ENCODE measurements at places on chromosomes 2 and 18.

DNA sequence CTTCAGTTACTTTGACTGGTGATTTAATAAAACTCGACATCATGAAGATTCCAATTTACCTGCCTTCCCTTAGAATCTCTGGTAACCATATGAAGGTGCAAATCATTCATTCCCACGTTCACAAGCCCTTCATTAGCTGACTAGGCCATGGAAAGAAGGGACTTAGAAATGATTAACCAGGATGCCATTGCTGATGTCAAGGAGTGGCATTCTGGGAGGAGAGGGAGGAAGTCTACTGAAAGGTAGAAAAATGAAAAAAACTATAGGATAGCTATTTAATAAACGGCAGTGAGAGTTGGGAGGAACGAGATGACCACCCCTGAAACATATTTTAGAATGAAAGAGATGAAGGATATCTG is 1.4 kb downstream of the ATIC start:
- DNase-seq, result no peak

- DNase-seq, result no peak
Measured at GRCh38 chr18:79903787-79904356, 47.6 kb downstream of the SLC66A2 start.

- no peak for DNase-seq
Measured at GRCh38 chr2:113158884-113159553, 14.8 kb upstream of the PSD4 start.

GRCh38 chr2:25041928-25042320 is at the start of gene EFR3B:
TSS of gene EFR3B (plus strand) at chr2:25042076. CDS start at chr2:25042313, 237 bp downstream.
- DNase-seq, result peak; percentile 88

DNA sequence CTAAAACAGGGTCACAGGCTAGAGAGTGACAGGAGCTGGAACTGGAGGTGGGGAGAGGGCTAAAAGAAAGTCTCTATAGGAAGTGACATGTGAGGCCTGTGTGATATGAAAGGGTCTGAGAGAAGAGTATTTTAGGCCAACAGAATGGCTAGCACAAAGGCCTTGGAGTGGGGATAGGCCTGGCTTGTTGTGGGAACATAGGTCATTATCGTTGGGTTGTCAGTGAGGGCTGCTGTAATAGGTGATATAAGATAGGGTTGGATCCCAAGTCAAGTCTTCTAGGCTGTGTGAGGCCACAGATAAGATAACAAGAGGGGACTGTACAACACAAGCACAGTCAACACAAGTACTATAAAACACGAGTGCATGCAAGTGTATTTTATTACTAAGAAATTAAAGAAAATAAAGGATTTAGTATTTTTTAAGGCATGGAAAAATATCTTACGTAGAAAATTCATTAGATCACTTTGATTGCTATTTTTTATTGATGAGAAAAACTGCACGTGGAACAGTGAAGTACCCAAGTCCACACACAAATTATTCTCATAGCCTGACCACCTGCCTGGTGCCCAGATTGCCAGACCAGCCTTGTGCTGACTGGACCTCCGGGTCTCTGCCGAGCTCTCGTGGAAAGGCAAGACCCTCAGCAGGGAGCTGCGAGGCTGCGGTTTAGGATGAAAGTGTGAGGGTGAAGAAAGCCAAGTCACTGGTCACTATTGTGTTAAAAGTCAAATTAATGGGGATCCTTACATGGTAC is 14.1 kb downstream of the LTBP1 start:
- DNase-seq, result no peak

DNA sequence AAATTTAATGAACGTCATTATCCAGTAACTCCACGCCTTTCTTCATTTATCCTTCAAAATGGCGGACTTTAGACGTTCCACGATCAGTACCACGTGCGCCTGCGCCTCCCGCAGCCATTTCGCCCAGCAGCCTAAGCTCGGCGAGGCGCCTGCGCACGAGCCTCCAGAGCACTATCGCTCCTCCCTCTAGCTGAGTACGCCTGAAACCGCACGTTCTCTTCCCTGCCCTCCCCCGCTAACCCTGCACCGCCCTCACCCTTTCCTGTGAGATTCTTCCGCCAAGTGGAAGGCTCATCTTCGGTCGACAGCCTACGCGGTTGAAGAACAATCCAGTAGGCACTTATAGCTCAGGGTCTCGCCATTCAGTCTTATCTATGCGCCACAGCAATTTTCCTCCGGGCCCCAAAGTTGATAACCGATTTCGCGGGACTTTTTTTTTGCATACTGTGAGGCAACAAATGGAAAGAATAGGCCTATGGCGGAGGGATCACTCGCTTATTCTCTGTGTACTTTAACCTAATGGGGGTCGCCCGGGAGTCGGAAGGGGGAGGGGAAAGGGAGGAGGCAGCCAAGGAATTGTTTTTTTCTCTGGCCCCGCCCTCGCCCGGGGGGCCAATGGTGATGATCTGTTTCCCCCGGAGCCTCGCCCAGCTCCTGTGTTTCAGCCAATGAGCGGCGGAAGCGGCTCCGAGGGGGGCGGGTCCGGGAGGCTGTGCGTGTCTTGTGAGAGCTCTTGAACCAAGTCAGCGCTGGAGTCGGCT is at the start of gene KDM3A:
TSS of gene KDM3A (plus strand) at position 741 of the 761 bp plus-strand sequence. CDS start 677 bp downstream, outside the sequence.
- DNase-seq, result peak; percentile 97

- no peak for DNase-seq
Measured at GRCh38 chr2:230267059-230267458, 41.5 kb downstream of the SP140 start.

GRCh38 chr18:31617031-31617717 is 25.5 kb downstream of the TTR start:
- DNase-seq, result peak; percentile 6

- no peak for DNase-seq
Measured at GRCh38 chr2:101382442-101382841, 4.9 kb downstream of the CREG2 start.

GRCh38 chr2:141523199-141523598 is 607.6 kb downstream of the LRP1B start:
- DNase-seq, result no peak

DNA sequence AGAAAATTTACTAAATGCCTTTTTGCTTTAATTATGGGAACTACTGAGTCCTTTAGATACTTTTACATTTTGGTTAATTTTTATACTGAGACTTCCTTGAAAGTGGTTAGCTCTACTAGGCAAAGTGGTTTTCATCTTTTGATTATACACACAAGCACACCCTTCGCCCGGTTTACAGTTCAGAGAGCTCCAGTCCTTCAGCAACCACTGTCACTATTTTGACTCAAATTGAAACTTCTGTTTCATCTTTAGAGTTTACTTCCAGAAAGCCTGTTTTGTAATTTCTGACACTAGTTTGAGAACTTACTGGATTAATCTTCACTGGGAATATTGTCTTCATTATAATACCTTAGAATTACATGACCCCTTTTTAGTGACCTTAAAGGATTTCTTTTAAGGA is 140.3 kb upstream of the FOSL2 start:
- no peak for DNase-seq

DNA sequence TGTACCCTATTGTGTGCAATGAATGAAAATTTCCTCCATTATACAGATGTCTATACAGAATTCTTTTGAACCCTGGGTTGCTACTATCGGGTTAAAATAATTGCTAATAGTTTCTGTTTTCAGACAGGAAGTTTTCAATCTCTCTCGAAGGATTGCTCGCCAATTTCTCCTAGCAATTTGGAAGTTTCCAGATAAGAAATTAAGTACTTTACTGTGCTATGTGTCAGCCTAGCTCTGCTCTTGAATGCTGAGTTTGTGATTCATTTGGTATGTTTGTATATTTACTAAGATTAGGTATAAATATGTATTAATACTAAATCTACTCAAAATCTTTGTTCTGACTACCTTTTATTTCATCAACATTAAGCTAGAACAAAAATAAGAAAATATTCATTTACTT is 74.6 kb upstream of the ARL5A start:
- DNase-seq, result no peak

DNA sequence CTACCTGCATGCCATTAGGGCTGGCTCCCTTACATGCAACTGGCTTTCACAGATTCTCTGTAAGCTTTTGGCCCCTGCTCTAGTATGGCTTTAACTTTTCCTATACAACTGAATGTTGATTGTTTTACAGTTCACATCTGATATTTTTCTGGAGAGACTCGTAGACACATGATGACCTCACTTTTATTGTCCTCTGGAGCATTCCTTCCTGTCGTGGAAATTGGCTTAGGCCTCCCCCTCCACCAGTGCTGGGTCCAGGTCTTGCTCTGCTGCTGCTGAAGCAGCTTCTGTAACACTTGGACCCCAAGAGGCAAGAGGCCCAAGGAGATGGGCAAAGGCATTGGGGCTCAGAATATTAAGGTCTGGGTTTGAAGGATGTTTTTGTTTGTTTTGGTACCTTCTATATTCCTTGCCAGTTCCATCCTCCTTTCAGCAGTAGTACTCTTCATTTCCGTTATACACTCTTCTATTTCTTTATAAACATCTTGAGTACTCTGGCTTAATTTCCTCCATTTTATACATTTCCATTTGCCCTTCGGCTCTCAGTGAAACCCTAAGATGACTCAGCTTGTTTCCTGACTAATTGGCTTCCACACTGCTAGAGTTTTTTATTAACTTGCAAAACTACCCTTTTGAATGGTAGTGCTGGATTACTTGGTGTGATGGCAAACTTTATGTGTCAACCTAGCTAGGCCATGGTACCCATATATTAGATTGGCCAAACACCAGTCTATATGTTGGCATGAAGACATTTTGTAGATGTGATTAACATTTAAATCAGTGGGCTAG is 219.8 kb downstream of the CDCA7 start:
- DNase-seq, result no peak

GRCh38 chr2:67340133-67341011 is 56.8 kb upstream of the ETAA1 start:
- DNase-seq, result no peak

DNA sequence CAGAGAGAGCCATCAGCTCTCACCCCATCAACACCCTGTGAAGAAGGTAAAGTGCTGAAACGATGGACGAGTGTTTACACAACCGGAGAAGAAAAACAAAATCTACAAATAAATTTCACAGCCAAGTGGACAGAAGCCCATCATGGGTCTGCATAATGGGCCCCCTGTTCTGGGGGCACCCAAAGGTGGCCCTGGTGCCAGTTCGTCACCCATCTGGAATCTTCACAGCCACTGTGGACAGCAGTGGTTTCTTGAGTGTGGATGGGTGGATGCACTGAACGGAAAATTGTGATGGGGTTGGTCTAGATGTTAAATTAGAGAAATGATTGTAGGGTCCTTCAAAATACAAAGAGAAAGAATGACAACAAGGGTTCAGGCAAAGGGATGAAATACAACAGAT is 38.8 kb downstream of the ANKMY1 start:
- DNase-seq, result no peak

GRCh38 chr2:204896146-204896545 is 350.9 kb downstream of the PARD3B start:
- DNase-seq, result no peak

DNA sequence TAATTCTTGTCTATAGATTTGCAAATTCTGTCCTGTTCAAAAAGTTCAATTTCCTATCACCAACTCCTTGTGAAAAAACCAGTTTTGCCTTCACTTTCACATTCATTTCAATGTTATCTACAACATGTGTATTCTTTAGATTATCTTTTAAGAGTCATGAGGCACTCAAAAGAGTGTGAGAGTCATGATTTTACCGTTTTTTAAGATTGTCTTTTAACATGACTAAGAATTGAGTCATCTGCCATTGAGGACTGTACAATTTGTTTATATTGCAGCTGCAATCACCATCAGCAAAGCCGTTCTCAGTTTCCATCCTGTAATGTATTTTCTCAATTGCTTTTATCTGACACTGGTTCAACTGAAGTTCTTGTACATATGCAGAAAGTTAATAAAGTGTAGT is 275.8 kb downstream of the LNPK start:
- DNase-seq, result no peak

DNA sequence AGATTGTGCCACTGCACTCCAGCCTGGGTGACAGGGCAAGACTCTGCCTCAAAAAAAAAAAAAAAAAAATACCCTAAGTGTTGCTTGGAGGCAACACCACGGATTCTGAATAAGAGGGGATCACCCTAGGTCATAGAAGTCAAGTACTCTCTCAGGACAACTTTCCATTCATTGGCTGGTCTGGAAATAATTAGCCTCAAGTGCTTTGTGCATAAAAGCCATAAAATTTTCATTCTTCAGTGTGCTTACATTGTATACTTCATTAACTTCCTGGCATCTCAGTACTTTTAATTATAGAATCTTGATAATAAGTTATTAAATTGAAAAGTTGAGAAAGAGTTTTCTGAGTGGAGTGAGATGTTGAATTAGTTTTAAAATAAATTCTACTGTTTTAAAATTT is 876.1 kb upstream of the FAM98A start:
- no peak for DNase-seq

- no peak for DNase-seq
Measured at GRCh38 chr2:160288324-160288723, 88.3 kb upstream of the ITGB6 start.

DNA sequence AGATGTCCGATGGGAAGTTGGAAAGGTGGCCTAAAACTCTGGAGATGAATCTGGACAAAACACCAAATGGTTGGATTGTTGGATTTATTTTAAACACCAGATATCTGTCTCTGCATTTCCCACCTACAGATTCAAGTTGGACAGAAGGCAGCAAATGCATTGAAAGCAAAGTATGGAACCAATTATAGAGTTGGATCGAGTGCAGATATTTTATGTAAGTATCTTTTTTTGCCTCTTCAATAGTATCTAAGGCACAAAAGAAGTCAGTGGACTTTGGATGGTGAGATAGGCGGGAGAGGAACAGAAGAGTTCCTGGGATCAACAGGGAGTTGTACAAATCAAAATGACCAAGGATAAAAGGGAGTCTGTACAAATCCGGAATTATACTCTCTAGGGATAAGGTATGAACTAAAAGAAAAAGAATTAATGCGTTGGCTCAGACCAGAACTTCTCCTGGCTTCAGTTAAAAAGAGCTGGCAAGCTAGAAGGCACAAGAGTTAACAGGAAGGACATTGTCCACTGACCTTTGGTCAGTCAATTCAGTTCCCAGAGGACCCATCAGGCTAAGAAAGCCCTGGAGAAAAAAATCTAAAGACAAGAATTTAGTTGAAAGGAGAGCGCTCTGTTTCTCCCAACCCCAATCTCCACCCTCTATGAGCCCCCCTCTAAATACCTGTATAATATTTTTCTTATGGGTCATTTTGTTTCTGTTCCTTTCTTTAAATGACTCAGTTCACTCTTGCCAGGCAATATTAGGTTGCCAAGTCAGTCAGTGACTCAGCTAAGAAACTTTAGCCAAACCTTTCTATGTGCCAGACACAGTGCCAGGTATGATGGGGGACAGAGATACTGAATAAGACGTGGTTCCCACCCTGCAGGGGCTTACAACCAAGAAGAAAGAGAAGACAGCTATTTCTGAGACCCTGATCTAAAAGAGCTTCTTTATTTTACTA is 29.1 kb downstream of the CPO start:
- DNase-seq, result no peak

DNA sequence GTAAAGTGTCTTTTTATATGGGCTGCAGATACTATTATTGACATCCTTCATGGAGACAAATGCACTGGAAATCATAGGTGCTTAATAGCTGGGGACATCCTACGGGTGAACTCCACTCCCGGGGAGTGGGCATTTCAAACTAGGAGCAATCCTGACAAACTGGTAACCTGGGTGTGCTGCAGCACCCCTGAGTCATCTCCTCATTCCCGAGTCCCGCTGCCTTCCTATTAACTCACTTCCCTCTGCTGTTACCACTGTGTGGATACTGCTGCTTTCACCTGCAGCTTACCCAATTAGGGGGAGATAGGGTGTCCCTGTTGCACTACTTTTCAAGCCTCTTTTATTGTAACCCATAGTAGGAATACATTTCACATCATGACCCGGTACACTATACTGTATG is 134.2 kb downstream of the RAPGEF4 start:
- DNase-seq, result no peak

Measured in NCI-H1105 treated with DMSO at 0.1 percent for 48 hours (cell line).